CD4-positive, alpha-beta memory T cell (primary cell): ENCODE measurements at places on chromosomes 4 and X.

DNA sequence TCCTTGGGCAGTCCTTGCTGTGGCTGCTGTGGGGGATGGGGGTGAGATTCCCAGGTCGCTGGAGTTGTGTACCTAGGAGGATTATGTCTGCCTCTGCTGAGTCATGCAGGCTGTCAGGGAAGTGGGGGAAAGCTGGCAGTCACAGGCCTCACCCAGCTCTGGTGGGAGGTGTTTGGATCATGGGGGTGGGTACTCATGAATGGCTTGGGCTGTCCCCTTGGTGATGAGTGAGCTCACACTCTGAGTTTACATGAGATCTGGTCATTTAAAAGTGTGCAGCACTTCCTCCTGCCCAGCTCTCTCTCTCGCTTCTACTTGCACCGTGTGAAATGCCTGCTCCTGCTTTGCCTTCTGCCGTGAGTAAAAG, 24.6 kb upstream of the PDLIM3 start:
- no peak for DNase-seq

- no peak for DNase-seq
These were observed 20.2 kb downstream of the CNGA2 start for GRCh38 chrX:151754641-151755215.

GRCh38 chrX:113947548-113947947, 636.3 kb upstream of the HTR2C start:
- no peak for DNase-seq

- DNase-seq = no peak
These were observed 763.7 kb downstream of the DMD start for GRCh38 chrX:32447640-32448039.

- no peak for DNase-seq
These were observed 67.8 kb upstream of the FAM47B start for GRCh38 chrX:34874763-34875162.

- DNase-seq = peak; percentile 12
These were observed 57.3 kb upstream of the TCEAL2 start for GRCh38 chrX:102067966-102068723.

DNA sequence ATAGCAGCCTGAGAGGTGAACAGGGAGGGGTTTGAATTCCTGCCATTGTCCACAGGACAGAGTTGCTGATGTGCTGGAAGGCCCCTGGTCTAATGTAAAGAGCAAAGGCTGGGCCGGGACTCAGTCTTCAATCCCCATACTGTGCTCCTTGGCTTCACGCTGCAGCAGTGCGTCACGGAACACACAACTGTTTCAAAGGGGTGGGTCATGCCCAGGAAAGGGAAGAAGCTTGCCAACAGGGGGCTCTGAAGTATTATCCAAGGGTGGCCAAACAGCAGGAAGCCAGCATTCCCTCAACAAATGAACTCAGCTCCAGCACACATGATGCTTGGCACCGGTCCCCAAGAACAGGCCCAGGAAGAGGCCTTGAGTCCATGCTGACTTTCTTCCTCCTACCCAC, 122.5 kb downstream of the NFKB1 start:
- DNase-seq = no peak

DNA sequence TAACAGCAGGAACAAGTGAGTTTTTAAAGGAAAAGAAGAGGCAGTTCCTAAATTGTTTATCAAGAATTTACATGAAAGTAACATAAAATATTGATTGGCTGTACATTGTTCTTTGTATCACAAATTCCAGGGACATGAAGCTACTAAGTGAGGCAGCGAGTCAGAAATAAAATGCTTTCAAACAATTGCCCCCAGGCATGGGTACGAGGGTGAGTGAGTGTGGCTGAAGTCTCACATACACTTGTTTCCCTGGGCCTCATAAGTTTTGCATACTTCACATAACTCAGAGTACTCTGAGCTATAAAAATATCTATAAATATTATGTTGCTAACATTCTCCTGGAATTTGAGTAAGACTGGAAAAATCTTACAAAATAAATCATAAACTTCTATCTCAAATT, 511.6 kb upstream of the PRKX start:
- DNase-seq = no peak

GRCh38 chr4:184583738-184584502, 65.3 kb downstream of the CASP3 start:
- DNase-seq = peak; percentile 11

- DNase-seq = peak; percentile 22
These were observed 53.9 kb downstream of the PPM1K start for GRCh38 chr4:88230461-88230891.

- no peak for DNase-seq
These were observed 360.7 kb downstream of the BMPR1B start for GRCh38 chr4:95118497-95118896.
